ENCODE measurements at places on chromosomes 13 and 19.
A peak's percentile ranks its signal among the peaks of the same experiment; 100 is the strongest.

- no peak for DNase-seq
Observed at GRCh38 chr19:3097442-3097871, 3.3 kb downstream of the GNA11 start.

GRCh38 chr13:105972811-105973590 is 562.5 kb downstream of the EFNB2 start:
- no peak for DNase-seq

DNA sequence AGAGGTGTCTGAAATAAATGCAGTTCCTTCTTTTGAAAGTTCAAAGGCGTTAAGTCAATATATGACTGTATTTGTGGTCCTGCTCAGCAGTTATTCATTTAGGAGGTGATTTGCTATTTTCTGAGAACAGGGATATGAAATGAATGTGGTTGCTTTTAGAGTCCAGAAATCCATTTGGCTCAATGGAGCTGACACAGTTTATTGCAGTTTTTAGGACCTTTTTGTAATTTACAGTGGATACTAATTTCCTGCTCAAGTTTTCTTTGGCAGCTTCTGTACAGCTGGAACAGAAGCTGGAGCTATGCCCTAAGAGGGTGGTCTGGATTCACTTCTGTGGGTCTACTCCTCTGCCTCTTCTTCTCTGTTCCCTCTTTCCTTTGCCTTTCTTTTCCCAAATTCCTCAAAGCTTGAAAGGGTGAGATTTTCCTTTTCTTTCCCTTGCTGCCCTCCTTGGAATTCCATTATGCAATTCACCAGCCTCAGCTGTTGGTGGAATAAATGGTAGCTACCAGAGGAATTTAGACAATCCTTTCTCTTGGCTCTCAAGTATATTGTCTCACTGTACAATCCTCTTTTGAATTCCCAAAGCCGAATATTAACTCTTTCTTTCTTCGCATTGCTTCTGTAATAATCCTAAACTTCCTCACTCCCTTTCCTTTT is 39.9 kb downstream of the ITGBL1 start:
- no peak for DNase-seq

DNA sequence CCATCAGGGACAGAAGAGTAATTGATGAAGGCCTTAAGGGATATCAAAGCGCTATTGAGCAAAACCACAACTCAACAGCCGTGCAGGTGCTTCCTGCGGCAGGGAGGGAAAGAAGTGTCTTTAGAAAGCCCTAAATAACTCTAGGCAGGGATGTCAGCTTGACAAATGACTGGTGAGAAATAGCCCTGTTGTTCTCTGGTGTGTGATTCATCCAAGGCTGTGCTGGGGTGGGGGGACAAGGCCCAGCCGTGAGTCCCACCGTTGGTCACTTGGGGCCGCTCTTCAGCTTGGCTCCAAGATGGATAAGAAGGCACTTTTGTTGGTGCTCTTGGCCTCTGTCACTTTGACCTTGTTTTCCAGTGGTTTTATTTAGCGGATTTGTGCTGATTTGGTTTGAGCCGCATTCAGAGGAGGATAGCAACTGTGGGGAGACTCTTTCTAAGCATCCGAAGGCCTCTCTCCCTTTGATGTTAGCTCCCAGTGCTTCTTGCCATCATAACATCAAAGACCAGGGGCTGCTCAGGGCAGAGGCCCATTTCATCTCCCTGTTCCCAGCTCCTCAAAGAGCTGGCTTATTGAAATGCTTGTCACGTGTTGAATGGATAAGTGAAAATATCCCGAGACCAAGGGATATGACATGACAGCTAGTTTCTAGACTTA is 130.3 kb upstream of the SERP2 start:
- peak; percentile 78 for DNase-seq

DNA sequence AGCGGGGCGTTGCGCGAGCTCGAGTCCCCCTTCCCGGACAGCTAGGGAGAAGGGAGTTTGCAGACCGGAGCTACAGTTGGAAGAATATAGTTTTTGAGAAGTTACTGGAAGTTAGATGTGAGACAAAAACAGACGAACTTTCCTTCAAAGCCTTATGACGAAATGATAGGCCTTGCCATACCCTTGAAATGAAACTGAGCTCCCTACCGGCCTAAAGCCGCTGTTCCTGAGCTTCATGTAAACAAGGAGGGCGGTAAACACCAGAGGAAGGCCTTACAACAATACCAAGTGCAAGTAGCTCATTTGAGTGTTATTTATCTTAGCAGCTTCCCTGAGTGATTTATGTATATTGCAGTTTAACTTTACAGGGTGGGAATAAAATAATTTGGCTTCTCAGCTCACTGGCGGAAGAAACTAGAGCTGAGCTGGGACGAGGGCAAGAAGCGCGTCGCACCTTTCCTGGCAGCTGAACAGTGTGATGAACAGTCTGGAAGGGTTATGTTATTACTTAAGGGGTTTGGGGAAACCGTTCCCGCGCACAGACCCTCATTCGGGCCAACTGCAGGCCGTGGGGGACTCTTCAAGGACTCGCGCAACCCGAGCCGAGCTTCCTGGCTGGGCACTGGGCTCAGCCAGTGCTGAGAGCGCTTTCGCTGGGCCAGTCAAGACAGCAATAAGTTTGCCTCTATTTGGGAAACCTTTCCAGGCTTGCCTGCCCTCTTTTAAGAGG is 111.2 kb downstream of the KCNRG start:
- DNase-seq, result peak; percentile 15

GRCh38 chr13:50348371-50348770 is 333.1 kb downstream of the KCNRG start:
- DNase-seq, result no peak

GRCh38 chr19:18946335-18946734 is 5.3 kb upstream of the HOMER3 start:
- no peak for DNase-seq

- DNase-seq, result no peak
Observed at GRCh38 chr19:15788594-15789270, 1.3 kb downstream of the OR10H5 start.

GRCh38 chr13:25977671-25978070 is 74.1 kb downstream of the SHISA2 start:
- DNase-seq, result no peak

GRCh38 chr13:103351035-103351828 is 285.0 kb upstream of the SLC10A2 start:
- no peak for DNase-seq

GRCh38 chr13:102374726-102375125 is 27.1 kb downstream of the FGF14 start:
- no peak for DNase-seq

DNA sequence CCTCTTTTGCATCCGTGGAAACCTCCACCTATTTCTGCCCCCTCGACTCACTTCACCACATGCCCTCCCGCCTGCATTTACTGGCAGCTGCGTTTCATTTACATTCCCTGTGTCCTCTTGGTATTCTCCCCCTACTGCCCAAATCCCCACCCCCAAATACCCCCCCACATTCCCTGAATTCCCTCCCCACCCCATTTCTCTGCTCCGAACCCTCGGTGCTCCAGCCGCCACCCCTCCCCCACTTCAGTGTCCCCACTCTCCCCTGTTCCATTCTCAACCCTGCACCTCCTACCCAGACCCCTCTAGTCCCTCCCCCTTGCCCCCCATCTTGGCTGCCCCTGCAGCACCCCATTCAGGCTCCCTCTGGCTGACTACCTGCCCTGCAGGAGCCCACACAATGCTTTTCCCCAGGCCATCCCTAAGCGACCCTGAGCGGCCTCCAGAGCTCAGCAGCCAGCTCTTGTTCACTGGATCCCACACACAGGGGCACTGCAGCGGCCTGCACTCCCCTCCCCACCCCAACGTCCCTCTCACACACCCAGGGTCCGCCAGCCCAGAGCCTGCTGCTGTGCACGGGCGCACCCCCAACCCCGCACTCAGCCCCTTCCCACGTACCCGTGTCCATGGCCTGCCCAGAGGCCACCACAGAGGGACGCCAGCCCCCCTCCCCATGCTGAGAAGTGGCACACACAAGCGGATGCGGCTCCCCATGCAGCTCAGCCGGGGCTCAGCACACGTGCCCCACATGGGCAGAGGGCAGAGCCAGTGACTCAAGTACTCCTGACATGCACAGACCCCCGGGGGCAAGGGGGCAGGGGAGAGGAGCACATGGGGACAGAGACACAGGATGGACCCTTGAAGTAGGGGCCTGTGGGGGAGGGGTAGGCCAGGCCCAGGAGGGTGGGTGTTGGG is 26.3 kb downstream of the SHANK1 start:
- no peak for DNase-seq

DNA sequence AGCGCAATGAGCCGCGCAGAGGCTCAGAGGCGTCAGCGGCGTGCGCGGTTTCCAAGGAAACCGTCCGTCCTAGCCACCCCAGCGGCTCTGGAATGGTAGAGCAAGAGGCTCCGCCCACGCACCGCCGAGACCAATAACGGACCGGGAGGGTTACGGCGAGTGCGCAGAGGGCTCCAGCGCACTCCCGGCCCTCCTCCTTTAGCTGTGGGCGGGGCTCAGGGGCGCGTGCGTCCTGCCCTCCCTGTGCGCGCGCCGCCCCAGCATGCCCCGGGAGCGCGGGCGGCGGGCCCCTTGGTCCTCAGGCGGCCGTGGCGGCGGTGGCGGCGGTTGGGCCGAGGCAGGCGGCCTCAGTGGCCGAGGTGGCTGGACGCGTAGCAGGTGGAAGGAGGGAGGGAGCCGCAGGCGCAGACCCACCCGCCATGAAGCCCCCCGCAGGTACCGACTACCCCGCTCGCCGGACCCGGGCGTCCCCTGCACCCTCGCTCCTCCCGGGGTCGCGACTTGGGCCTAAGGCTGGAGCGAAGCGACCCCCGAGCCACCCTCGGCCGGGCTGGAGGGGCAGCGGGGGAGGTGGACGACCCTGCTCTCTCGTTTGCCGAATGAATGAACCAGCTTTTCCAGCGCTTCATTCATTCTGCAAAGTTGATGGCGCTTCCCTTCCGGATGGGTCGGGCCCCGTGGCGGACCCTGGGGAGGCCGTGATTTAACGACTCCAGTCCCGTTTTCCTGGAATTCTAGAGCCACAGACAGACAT is at the start of gene THOP1:
THOP1 (plus strand) TSS at position 260 of the 754 bp plus-strand sequence; CDS start at position 420, 160 bp downstream.
- DNase-seq, result peak; percentile 97

DNA sequence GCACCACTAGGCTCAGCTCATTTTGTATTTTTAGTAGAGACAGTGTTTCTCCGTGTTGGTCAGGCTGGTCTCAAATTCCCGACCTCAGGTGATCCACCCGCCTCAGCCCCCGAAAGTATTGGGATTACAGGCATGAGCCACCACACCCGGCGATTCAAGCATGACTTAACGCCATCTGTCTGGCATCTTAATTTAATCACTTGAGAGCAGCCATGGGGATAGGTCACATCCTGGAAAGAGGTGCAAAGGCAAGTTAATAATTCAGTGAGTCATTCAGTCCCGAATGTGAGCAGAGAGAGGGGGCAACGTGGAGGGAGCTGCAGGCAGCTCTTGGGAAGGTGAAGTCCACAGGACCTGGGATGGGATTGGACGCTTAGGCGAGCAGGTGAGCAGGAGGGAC is 31.7 kb upstream of the USP29 start:
- no peak for DNase-seq

DNA sequence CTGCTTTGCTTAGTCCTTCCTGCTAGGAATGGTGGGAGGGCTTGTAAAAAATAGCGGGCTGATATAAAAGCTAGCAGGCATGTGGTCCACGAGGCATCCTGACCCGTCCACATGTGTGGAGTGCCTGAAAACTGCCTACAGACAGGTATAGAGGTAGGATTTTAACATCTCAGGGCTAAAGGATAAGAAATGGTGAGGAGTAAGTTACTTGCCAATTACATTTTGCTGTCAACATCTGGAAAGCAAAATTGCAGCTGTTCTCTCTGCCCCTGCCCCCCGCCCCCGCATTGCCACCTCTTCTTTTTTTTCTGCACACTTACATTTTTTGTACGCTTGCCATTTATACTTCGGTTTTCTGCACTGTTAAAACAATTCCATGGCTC is 21.0 kb downstream of the NFIX start:
- DNase-seq, result no peak

DNA sequence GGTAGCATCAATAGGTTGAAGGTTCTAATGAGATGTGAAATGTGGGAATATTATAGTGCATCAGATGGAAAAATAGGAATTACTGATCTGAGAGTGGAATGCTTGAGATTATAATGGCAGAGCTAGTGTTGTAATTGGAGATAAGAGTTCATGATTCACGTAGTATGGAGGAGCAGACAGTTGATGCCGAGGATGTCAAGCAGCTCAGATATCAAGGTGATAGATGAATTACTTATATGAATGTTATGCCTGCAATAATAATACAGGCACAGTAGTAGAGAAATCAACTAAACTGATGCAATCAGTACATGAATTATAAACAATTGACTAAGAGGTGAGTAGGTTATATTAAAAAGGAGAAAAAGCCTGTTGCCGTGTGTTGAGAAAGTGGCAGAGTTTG is 793.2 kb upstream of the GPC6 start:
- no peak for DNase-seq

DNA sequence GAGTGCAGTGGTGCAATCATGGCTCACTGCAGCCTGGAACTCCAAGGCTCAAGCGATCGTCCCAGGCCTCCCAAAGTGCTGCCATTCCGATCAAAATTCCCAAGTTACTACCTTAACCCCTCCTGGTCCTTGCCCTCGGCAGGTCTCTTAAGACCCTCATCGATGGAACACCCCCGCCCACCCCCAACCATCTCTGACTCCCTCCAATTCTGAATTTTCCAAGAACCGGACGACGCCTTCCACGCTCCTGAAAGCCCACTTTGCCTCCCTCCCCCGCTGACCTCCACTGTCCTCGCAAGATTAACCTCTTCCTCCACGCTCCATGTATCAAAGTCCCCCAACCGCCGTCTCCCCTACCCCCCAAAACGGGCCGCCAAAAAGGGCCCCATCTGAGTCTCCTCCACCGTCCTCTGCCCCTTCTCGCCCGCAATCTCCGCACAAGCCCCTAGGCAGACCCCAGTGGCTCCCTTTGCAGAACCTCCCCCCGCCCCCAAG is 539 bp downstream of the DAPK3 start:
- DNase-seq, result no peak
